ENCODE measurements at places on chromosomes 3 and 15.

GRCh38 chr15:84982301-84982920 is 755 bp downstream of the PDE8A start:
- no peak for DNase-seq

- no peak for DNase-seq
These were observed 108.2 kb downstream of the ULK4 start for GRCh38 chr3:41853540-41854196.

DNA sequence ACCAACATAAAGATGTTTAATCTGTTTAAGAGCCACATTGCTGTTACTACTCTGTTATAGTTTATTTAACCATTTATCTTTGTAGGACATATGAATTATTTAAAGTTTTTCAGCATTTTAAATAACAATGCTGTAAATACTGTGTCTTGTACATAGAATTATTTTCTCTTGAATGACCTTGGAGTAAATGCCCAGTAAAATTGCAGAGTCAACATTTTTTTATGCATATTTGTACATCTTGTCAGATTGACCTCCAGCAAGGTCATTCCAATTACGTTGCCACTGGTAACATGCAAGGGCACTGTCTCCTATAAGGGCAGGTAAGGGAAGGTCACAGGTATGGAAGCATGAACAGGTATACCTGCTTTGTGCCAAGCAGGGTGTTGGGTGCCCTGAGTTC is 64.3 kb downstream of the RLBP1 start:
- DNase-seq, result no peak

GRCh38 chr3:126287171-126287535 is 70.1 kb downstream of the KLF15 start:
- no peak for DNase-seq

DNA sequence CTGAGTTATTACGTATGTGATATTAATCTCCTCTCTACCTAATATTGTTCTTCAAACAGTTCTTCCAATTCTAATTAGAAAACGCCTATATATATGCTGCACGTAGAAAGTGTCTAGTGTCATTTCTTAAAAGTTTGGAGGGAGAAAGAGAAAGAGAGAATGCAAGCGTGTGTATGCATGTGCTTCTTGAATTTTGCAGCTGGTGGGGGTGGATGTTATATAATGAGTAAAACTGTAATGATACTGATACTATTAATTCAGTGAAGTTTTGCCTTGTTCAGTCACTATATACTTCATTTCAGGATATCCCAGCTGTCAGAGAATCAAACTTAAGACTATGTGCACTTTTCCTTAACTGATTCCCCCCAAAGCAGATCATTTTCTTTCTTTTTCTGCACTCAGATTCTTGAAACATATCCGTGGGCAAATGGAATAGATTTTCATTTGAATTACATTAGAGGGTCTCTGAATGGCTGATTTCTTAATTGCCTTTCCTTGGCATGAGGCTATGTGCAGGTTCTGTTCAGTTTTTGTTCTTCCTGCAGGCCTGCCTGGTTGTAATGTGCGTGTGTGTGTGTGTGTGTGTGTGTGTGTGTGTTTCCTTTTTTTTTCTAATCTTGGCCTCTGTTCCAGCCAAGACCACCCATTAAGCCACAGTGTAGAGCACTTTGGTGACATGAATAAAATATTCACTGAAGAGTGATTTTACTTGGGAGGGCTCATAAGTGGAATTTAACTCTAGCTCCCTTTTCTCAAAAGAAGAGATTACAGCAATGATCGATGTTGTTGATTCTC is 617.5 kb downstream of the RBMS3 start:
- no peak for DNase-seq

- no peak for DNase-seq
These were observed 67.8 kb upstream of the SLC24A5 start for GRCh38 chr15:48052946-48053345.

GRCh38 chr3:133747907-133748639 is 1.9 kb downstream of the TF start:
- DNase-seq, result no peak

GRCh38 chr15:69562564-69562963 is 109.9 kb downstream of the RPLP1 start:
- DNase-seq, result no peak

- no peak for DNase-seq
These were observed 130.6 kb downstream of the AQP9 start for GRCh38 chr15:58268746-58269267.

- no peak for DNase-seq
These were observed 10.3 kb downstream of the BCL2A1 start for GRCh38 chr15:79960502-79961212.

DNA sequence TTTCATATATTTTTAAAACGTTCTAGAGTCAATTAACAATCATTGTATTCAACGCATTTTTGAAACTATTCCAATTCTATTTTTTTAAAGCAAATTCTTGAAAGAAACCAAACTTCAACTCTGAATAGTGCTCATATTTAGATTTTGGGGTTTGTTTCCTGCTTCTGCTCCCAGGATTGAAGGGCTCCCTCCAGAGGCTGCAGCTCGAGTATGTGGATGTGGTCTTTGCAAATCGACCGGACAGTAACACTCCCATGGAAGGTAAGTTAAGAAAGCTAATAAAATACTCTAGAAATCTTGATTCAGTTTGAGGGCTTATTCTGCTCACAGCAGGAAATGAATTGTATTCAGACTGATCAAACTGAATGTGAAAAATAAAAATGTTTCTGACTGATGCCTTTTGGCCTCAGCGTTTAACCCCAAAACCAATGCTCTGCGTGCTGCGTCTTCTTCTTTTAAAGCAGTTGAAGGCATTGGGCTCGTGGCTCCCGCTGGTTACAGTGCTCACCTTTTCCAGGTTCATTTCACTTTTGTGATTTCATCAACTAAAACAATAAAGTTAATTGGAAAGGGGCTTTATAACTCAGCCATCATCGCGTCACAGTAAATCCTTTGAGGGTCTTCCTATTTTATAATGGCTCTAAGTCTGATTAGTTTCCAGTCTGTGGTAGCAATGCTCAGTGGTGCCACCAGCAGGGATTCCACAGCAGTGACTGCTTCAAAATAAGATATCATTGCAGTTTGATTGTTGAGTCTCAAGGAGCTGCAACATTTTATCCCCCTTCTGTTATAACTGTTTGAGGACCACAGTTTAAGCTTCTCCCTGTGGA is 80.1 kb downstream of the SSR3 start:
- DNase-seq, result no peak

- DNase-seq, result no peak
These were observed 435.4 kb upstream of the GOLIM4 start for GRCh38 chr3:168531116-168531515.

DNA sequence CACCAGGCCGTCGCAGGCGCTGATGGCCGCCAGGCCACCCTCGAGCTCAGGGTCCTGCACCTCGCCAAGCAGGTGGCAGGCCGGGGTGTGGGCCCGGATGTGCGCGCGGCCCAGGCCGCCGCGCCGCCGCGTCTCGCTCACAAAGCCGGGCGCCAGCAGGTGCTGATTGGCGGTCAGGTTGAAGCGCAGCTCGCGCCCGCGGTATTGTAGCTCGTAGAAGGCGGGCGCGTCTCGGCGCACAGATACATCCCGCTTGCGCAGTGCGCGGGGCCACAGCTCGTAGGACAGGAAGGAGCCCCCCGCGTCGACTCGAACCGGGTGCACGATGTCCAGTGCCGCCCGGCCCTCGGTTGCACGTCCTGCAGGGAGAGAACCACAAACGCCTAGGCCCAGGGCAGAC is 11.1 kb downstream of the ADAMTS7 start:
- DNase-seq, result no peak

Data from thoracic aorta (tissue), 2 donors.